ENCODE measurements at places on chromosomes 11 and 22. TPM values are rescaled to one million over a fixed set of nuclear protein-coding genes. Genes with fewer than 3 reads are reported as not detected.

Gene POLR3H
- 24.6 TPM for total RNA-seq

Gene KRTAP5-1
- total RNA-seq, result not detected

Gene RAG2
- total RNA-seq, result 0.25 TPM

Gene BTBD18
- 7.2 TPM for total RNA-seq

Gene KRTAP5-11
- not detected for total RNA-seq

DNA sequence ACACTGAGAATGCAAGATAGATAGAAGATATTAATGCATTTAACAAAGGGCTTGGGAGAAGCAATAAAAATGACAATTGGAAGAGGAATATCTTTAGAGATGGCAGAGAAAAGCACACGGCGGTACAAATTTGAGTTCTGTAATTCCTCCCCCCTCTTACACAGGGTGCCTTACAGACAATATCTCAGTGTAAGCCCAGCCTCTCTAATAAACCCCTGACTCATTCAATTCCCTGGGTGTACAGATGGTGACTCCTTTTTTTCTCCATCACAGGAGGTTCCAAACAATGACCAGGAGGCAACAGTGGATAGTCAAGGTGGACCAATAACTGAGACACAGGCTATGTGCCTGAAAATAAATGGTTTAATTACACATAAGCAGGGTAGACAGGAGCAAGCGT lies 598.6 kb downstream of the OPCML start:
- no peak overlapping the region for H3K27ac ChIP-seq
- no peak for DNase-seq
- no peaks in the 10 kb centered on the region for H3K36me3 ChIP-seq

- DNase-seq, result no peak
- no peaks in the 10 kb centered on the region for H3K36me3 ChIP-seq
- H3K27ac ChIP-seq, result no peak overlapping the region
- no peak overlapping the region for H3K4me3 ChIP-seq
- H3K27me3 ChIP-seq, result no peaks in the 10 kb centered on the region
Observed at GRCh38 chr11:35994421-35994820, 50.6 kb downstream of the LDLRAD3 start.

DNA sequence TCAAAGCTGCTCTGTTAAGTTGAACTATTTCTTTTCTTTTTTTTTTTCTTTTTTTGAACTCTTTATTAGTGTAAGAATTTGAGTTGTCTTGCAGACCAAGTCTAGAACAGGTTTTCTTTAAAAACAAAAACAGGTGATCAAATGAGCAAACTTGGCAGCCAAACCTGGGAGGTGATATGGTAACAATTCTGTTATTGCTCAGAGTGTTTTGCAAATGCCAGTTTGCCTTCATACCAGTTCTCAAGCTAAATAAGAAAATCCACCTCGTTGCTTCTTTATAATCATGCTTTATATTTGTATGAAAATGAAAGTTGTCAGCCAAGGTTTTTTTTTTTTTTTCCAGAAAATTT lies 76.9 kb downstream of the DEPDC5 start:
- H3K4me3 ChIP-seq, result no peak overlapping the region
- no peaks in the 10 kb centered on the region for H3K4me1 ChIP-seq

- H3K4me1 ChIP-seq, result no peaks in the 10 kb centered on the region
- no peaks in the 10 kb centered on the region for H3K27me3 ChIP-seq
- no peak overlapping the region for H3K4me3 ChIP-seq
- no peak overlapping the region for H3K27ac ChIP-seq
Observed at GRCh38 chr11:28257761-28258160, 149.6 kb downstream of the METTL15 start.

DNA sequence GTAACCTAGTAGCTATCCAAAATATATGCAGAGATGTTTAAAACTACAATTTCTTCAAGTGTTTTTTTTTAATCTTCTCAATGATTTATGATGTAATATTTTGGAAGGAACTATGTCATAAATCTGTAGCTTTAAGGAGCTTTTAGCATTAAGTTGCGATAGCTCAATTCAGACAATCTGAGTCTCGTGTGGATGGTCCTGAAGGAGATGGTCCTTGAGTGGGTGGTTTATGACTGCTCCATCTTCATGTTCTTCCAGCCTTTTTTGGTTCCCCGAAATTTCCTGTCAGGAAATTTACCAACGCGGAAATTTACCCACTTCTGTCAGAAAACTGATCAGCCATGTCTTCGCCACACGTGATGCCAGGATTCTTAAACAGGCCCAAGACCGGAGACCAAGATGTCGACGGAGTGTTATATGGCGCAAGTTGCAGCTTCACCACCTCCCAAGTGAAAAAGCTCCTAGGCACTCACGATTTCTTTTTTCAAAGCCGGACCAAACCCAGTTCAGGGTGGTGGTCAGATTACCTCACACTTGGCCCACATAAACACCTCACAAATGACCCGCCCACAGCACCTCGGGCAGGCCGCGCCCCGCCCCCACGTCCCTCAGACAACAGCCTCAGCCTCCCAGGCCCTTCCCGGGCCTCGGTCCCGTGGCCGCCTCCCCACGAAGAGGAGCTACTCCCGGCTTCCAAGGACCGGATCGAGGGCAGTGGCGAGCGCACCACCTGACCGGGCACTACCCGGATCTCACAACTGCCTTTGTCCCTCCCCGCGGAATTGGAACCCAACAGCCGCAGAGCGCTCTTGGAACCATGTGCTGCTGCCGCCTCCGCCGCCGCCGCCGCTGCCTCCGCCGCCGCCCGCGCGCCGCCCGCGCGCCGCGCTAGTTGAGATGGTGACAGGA lies at the start of gene MORC2:
TSS of gene MORC2 (minus strand) at position 760 of the 909 bp plus-strand sequence. CDS start 885 bp downstream, outside the sequence.
- peak within 1 kb of the TSS; percentile 97 for H3K4me3 ChIP-seq
- peaks cover 10% of the 10 kb centered on the region for H3K4me1 ChIP-seq
- DNase-seq, result peak; percentile 73

DNA sequence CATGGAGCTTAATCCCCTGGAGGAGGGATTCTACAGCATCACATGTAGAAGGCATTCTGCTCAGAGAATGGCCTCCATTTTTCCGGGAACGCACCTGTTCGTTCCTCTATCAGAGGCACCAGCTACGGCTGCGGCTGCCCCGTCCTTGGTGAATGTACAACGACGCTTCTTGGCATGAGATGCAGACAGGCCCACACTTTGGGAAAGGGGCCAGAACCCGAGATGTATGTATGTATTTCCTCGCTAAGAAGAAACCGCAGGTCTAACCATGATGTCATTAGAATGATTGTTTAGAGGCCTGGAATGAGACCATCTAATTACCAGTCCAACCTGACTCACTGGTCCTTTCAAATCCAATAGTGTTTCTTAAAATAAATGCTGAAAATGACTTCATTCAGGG lies 1293.4 kb downstream of the TBC1D22A start:
- no peak overlapping the region for H3K4me3 ChIP-seq
- DNase-seq, result no peak
- H3K4me1 ChIP-seq, result no peaks in the 10 kb centered on the region
- H3K27me3 ChIP-seq, result no peaks in the 10 kb centered on the region
- no peak overlapping the region for H3K27ac ChIP-seq

DNA sequence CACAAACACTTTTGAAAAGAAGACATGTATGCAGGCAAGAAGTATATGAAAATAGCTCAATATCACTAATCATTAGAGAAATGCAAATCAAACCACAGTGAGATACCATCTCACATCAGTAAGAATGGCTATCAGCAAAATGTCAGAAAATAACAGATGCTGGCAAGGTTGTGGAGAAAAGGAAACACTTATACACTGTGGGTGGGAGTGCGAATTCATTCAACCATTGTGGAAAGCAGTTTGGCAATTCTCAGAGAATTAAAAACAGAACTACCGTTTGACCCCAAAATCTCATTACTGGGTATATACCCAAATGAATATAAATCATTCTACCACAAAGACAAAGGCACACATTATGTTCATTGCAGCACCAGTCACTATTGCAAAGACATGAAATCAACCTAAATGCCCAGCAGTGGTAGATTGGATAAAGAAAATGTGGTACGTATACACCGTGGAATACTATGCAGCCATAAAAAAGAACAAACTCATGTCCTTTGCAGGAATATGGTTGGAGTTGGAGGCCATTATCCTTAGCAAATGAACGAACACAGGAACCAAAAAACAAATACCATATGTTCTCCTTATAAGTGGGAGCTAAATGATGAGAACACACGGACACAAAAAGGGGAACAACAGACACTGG lies 18.5 kb downstream of the MMP13 start:
- H3K27ac ChIP-seq, result no peak overlapping the region
- no peaks in the 10 kb centered on the region for H3K36me3 ChIP-seq
- no peaks in the 10 kb centered on the region for H3K4me1 ChIP-seq
- H3K4me3 ChIP-seq, result no peak overlapping the region
- no peak for DNase-seq

DNA sequence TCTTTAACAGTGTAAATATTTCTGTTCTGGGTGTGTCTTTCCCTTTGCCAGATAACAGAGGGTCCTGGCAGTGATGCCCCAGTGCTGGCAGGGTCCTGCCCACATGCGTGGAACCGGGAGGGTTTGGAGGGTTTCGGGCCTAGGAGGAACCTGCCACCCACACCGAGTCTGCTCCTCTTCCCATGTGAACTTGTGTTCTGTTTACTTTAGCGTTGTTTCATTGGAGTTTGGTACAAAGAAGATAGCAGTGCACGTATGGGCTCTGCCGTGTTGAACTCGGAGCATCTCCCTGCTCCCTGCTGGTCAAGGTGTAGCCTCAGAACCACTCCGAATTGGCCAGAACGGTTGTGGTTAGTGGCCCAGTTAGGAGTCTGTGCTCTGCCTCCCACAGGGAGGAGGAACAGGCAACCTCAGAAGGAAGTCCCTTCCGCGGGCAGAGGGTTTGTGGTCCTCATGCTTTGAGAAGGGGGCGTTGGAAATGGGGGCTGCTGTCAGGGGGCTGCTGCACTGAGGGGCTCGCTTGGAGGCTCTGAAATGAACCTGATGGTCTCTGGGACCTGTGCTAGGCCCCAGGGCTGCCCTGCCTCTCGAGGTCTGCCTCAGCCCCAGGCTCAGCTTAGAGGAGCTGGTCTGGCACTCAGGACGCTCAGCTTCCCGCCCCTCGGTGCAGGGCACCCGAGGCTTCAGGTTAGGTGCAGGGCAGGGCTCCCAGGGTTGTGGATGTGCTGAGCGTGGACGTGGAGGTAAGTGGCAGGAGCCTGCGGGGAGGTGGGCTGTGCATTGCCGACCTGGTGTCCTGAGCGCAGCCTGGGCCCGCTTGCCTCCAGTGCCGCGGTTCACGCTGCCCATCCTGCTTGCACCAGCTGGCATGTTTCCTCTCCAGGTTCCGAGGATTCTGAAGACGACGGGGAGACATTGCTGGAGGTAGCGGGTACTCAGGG lies 10.4 kb downstream of the PHRF1 start:
- no peaks in the 10 kb centered on the region for H3K4me1 ChIP-seq
- no peaks in the 10 kb centered on the region for H3K36me3 ChIP-seq
- no peaks in the 10 kb centered on the region for H3K27me3 ChIP-seq

DNA sequence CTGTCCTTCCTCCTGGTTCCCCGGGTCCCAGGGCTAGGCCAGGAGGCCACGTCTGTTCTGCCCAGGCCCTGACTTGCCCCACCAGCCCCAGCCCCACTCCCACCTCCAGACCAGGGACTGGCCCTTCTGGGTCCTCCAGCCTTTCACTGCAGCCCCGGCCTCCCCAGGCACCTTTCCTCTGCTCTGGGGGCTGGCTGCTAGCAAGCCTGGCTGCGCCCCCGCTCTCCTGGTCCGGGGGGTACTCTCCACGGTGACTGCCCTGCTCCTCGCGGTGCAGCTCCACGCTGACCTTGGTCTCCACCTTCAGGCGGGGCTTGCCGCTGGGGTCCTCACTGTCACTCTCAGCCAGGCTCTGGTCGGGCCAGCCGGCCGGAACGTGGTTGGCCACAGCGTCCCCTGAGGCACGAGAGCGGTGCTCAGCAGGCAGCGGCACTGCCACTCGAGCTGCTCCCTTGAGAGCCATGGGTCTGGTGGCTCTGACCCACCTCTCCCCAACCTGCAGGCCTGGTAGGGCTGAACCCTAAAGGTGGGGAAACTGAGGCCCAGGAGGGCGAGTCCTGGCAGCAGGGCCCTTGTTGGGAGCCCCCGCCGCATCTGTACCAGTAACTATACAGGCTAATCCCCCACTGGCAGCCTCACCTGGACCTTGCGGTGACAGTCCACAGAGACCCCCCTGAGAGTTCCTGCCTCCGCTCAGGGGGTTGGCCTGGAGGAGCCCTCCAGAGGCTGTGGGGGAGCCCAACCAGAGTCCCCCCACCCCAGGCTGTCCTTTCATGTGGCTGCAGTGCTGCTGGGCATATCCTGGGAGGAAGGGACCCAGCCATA lies 29.0 kb downstream of the TRMU start:
- no peaks in the 10 kb centered on the region for H3K27me3 ChIP-seq
- no peaks in the 10 kb centered on the region for H3K4me1 ChIP-seq
- H3K36me3 ChIP-seq, result no peaks in the 10 kb centered on the region
- no peak overlapping the region for H3K27ac ChIP-seq
